ENCODE measurements at places on chromosomes 3 and 15. TPM values are rescaled to one million over a fixed set of nuclear protein-coding genes. Genes with fewer than 3 reads are reported as not detected.

Gene CCDC191
- total RNA-seq, result 1.7 TPM

Gene MST1
- total RNA-seq, result 14.1 TPM

Gene DNAH12
- total RNA-seq, result 0.19 TPM

DNA sequence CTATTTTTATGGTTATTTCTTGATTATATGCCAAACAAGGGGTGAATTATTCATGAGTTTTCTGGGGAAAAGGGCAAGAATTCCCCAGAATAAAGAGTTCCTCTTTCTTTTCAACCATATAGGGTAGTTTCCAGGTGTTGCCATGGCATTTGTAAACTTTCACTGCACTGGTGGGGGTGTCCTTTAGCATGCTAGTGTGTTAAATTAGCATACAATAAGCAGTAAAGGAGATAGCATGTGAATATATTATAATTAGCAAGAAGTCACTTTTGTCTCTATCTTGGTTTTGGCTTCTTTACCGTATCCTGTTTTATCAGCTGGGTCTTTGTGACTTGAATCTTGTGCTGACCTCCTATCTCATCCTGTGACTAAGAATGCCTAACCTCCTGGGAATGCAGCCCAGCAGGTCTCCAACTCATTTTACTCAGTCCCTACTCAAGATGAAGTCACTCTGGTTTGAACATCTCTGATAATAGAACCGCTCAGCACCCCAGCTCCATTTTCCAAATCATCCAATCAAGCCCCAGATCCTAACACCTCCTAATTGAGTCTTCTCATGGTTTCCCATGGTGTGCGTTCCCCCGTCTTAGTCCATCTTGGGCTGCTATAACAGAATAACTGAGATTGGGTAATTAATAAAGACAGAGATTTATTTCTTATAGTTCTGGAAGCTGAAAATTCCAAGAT is 3.4 kb upstream of the SELENOT start:
- DNase-seq, result no peak

GRCh38 chr3:101890716-101891115 is 41.4 kb downstream of the NFKBIZ start:
- DNase-seq, result no peak

DNA sequence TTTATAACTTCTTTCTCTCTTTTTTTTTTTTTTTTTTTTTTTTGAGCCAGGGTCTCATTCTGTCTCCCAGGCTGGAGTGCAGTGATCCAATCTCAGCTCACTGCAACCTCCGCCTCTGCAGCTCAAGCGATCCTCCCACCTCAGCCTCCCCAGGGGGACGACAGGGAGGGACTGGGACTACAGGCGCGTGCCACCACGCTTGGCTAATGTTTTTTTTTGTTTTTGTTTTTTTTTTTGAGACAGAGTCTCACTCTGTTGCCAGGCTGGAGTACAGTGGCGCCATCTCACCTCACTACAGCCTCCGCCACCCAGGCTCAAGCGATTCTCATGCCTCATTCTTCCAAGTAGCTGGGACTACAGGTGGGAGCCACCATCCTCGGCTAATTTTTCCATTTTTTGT is 17.7 kb upstream of the PRKCI start:
- DNase-seq, result no peak

- DNase-seq, result no peak
Measured at GRCh38 chr3:12898965-12899755, 57.8 kb upstream of the RPL32 start.

- DNase-seq, result no peak
Measured at GRCh38 chr3:173037840-173038483, 103.1 kb downstream of the SPATA16 start.

DNA sequence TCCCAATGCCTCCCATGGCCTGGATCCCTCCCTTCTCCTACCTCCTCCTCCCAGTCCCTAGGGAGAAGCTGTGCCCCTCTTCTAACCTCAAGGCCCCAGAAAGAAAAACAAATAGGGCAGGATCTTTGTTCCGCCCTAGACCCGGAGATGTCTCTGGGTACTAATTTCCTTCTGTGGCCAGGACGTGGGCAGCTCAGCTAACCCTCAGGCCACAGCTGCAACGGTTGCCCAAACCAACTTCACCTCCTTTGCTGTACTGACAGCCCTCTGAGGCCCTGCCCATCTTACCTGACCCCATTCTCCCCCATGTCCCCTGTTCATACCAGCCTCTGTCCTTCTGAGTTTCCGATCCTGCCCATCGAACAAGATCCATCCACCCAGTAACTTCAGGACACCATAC is 70.7 kb downstream of the SRGAP3 start:
- DNase-seq, result no peak

GRCh38 chr15:20644896-20645295 is 103.3 kb upstream of the GOLGA6L6 start:
- DNase-seq, result no peak

- no peak for DNase-seq
Measured at GRCh38 chr3:69091389-69092029, 6.8 kb downstream of the ARL6IP5 start.

DNA sequence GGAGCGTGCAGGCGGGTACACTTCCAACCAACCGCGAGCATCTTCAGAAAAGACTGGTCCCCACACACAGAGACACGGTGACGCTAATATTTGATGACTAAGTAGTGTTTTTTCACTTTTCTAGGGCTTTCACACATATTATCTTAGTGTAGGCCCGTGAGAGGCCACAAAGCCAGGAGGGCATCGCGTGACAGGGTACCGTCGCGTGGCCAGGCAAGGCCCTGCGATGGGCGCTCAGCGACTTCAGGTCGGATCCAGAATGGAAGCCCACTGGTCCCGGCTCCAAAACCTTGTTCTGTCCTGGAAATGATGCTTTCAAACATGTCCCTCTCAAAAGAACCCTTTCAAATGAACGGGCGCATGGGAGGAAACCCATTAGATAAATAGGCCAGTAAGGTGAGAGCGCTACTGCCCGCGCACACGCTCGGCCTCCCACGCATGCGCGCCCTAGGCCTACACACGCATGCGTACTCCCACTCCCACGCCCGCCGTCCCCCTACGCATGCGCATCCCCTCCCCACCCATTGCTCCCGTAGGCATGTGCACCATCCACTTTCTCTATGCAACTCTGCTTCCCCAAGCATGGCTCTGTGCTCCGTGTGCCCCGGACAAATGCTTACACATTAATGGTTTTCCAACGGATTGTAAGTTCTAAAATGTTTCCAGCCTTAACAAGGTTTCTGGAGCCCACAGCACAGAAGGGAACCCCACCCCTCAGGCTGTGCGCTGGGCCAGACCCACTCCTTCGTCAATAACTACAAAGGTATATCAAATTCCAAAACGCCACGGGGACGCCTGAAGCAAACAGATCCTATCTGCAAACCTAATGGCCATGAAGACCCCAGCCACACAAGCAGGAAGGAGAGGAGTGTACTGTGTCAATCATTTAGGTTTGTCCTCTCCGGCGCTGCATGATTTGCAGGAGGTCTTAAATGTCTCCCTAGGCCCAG is 72.1 kb downstream of the OCA2 start:
- DNase-seq, result no peak
